ENCODE measurements at places on chromosomes 11 and 22.
A peak's percentile ranks its signal among the peaks of the same experiment; 100 is the strongest.

DNA sequence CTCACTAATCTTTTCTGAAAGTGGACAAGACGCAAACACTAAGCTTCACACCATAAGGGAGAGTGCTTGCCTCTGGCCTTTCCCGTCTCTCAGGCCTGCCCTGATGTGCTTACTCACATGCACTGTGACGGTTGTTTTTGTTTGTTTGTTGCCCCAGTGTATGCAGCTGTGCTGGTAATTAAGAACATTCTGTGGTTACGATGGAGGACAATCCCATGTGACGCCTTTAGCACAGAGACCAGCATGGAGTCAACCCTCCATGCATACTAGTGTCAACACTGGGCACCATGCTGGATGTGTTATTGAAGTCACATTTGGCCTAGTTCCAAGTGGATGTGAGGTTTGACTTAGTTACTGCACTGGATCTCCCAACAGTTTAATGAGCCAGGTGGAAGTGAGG is 27.8 kb upstream of the CDON start:
- DNase-seq = no peak

GRCh38 chr11:117094776-117095175 is 3.5 kb downstream of the SIK3 start:
- no peak for DNase-seq

- peak; percentile 33 for DNase-seq
Observed at GRCh38 chr11:64207256-64208085, 950 bp downstream of the FERMT3 start.

GRCh38 chr22:25419247-25420113 is 145.0 kb upstream of the GRK3 start:
- no peak for DNase-seq

DNA sequence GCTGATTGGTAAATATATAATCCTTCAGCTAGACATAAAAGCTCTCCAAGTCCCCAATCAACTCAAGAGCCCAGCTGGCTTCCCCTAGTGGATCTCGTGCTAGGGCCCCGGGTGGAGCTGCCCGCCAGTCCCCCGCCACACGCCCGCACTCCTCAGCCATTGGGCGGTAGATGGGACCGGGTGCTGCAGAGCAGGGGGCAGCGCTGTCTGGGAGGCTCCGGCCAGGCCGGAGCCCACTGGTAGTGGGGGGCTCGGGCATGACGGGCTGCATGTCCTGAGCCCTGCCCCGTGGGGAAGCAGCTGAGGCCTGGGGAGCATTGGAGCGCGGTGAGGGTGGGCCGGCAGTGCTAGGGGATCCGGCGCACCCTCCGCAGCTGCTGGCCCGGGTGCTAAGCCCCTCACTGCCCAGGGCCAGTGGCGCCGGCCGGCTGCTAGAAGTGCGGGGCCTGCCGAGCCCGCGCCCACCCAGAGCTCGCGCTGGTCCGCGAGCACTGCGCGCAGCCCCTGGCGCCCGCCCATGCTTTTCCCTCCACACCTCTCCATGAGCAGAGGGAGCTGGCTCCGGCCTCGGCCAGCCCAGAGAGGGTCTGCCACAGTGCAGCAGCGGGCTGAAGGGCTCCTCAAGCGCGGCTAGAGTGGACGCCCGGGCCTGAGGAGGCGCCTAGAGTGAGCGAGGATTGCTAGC is 1680.6 kb upstream of the RAG2 start:
- peak; percentile 61 for DNase-seq

DNA sequence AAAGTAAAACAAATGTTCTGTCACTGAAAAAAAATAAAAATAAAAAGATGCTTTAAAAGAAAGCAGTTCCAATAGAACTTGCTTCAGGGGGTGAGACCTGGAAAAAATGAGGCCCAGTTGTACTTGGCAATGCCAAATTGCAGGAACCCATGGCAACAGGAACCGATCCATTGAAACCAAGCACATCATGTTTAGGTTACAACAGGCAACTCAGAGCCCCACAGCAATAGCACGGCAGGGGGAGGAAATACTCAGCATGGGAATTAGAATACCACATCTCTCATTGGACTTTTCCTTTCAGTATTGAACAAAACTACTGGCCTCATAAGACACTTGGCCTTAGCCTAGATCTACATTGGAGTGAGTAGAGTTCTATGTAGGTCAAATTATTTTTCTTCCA is 84.3 kb downstream of the MSANTD4 start:
- DNase-seq = no peak

DNA sequence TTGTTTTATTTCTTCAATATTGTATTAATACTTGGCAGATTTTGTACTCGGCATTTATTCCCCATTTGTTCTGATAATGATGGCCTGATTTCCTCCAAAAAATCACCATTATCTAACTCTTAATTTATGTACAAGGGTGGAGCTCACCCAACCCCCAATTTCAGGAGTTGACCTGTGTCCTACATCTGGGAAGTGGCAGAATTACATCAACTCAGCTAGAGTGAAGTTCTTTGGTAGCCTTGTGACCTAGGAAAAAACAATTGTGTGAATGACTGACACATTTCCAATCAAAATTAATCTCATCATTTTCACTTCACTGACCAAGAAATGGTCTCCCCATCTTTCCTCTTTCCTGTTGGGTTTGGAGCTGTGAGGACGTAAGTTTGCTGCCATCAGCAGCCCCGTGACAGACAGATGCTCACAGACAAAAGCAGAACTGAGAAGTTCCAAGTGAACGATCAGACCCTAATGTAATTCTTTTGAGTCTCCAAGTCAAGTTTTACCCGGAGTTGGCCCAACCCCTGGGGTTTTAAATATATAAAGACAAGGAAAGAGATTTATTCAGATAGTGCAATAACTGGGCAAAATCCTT is 16.6 kb upstream of the MS4A6E start:
- DNase-seq = no peak

DNA sequence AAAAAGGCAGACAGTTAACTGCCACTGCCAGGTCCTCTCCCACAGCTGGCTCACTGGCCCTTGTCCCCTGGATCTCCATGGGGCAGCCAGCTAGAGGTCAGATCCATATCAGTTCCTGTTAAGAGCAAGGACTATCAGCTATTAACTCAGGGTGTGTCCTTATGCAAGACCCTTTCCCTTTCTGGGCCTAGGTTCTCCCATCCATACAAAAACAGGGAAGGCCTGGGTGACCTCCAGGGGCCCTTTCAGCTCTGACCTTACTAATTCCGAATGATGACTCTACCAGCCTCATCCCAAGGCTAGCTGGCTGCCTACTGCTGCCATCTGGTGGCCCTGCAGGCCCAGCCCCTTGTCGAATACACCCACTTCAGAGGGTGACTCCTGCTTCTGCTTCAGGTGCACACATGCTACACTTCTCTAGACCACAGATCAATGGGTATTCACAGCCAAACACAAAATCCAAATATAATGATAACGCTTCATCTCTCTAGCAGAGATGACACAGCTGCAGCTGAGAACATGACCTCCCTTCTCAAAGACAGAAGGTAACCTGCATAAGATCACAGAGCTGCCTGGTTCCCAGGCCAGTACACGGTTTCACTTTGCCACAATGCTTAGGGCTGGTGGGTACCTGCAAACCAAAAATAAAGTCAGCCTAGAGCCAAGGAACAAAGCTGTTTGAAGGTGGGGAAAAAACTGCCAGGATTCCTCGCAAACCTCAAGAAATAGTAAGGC is 34.1 kb downstream of the SERGEF start:
- DNase-seq = peak; percentile 56

DNA sequence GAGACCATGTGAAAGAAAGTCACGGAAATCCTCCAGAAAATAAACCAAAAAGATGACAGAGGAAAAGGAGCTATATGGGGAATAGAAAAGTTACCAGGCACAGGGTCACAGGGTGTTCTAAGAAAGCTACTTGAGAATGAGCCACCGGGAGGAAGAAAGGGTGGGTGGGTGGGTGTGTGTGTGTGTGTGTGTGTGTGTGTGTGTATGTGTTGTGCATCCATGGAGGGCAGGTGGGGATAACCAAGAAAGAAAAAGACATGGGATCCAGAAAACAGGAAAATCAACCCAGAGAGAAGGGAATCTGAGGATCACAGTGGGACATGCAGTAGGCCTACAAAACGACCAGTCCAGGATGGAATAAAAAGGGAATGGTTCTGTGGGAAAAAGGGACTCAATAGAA is 3.7 kb downstream of the APOL2 start:
- no peak for DNase-seq

DNA sequence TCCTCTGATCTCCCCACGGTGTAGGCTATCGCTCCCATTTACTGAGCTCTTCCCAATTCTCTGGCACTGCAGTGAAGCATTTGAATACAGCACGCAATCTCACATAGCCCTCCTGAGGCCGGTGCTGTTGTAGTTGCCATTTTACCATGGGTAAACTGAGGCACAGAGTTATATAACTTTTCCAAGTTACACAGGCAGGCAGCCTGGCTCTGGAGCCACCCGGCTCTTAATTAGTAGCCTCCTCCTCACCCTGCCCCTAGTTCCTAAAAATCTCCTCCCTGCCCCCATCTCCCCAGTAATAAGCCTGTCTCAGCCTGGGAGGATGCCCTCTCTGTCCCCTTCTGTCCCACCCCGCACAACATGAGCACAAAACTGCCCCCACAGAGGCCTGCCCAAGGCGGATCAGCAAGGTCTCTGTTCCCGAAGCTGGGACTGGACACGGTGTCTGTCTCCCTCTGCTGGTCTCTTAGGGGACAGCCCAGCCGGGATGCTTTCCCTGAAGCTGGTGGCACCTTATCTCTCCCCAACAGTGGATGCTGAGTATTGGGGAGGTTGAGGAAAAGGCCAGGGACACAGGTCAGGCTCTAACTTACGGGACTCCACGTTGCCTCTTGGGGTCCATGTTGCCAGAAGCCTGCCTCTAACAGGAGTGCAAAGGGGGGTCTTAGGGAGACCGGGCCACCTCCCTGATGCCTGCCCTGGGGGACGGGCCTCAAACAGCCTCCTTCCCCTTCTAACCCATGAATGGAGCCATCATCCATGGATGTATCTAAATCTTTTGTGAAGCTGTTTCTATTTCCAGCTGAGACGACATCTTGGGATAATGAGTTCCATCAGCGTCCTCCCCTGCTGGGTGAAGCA is 9.1 kb upstream of the CLCF1 start:
- peak; percentile 79 for DNase-seq

- no peak for DNase-seq
Observed at GRCh38 chr11:5171856-5172255, 17.3 kb upstream of the OR52A1 start.

GRCh38 chr11:9138133-9138453 is 46.7 kb upstream of the SCUBE2 start:
- DNase-seq = no peak

GRCh38 chr22:27105142-27106025 is 448.0 kb downstream of the MIAT start:
- DNase-seq = no peak
